ENCODE measurements at places on chromosomes 1 and 21. TPM values are rescaled to one million over a fixed set of nuclear protein-coding genes. Genes with fewer than 3 reads are reported as not detected.

GRCh38 chr1:38527373-38527966, 332.1 kb downstream of the RRAGC start:
- no peaks in the 10 kb centered on the region for H3K36me3 ChIP-seq
- no peak for DNase-seq
- H3K4me3 ChIP-seq, result no peak overlapping the region
- H3K27me3 ChIP-seq, result peaks cover 2% of the 10 kb centered on the region
- H3K27ac ChIP-seq, result no peak overlapping the region

WDR64 gene
- total RNA-seq, result not detected

DNA sequence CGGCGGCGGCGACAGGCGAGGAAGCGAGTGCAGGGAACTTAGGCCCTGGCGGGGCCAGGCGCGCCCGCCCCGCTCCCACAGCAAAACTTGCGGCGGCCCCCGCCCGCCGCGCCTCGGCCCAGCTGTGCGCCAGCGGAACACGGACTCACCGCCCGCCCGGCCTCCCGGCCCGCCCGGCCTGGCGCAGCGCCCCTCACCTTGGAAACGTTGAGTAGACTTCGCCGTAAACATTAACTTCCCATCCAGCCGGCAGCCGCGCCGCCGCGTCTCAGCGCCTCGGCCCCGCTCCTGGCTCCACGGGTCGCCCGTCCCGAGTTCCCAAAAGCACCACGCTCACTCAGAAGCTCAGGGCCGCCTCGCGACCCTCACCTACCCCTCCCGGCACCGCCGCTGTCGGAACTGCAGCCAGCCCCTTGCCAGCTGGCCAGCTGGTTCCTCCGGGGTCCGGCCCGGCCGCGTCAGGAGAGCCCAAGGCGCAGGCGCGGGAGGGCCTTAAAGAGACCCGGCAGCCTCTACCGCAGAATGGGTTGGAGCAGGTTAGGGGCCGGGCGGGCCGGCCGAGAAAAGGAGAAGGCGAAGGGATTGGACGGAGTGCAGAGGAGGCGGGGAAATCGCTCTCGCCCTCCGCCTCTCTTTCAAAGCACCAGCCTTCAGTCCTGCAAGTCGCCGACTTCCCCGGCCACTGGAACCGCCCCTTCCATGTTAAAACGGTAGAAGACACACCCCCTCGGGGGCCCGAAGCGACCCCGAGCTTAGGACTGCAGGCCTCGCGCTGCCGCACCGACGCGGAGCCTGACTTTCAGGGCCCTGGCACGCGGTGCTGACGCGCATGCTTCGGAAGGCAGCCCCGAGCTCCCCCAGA, at the start of gene EVI5:
TSS of gene EVI5 (minus strand) at position 470 of the 862 bp plus-strand sequence. CDS start 48,562 bp downstream, outside the sequence.
- H3K27ac ChIP-seq, result peak within 1 kb of the TSS; percentile 73
- H3K4me1 ChIP-seq, result peaks cover 28% of the 10 kb centered on the region
- peak within 1 kb of the TSS; percentile 95 for H3K4me3 ChIP-seq
- peaks cover 10% of the 10 kb centered on the region for H3K27me3 ChIP-seq
- peak; percentile 87 for DNase-seq

NHLH1 gene
- total RNA-seq, result 10.6 TPM

- H3K27me3 ChIP-seq, result no peaks in the 10 kb centered on the region
- DNase-seq, result no peak
- H3K4me1 ChIP-seq, result no peaks in the 10 kb centered on the region
- H3K4me3 ChIP-seq, result no peak overlapping the region
- no peak overlapping the region for H3K27ac ChIP-seq
Observed at GRCh38 chr21:38243732-38244406, 12.9 kb upstream of the KCNJ15 start.

DNA sequence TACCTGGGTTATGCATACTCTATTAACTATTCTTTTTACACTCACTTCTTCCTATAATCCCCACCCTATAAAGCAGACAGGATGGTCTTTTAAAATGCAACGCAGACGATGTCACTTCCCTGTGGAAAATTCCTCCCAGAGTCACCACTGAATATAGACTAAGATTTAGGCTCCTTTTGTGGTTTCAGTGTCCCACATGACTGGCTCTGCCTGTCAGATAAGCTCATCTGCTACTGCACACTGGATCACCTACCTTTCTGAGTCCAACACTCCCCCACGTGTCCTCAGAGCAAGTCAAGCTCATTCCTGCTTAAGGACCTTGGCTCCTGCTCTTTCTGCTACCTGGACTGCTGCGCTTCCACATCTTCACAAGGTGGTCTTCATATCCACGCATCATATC, 73.0 kb upstream of the SIPA1L2 start:
- no peaks in the 10 kb centered on the region for H3K36me3 ChIP-seq
- no peak for DNase-seq
- no peaks in the 10 kb centered on the region for H3K27me3 ChIP-seq
- H3K4me1 ChIP-seq, result peaks cover 19% of the 10 kb centered on the region

CRP gene
- total RNA-seq, result not detected

PLD5 gene
- 0.84 TPM for total RNA-seq

GUCA2A gene
- not detected for total RNA-seq

- no peaks in the 10 kb centered on the region for H3K36me3 ChIP-seq
- peak overlapping the region; percentile 21 for H3K4me3 ChIP-seq
- H3K4me1 ChIP-seq, result peaks cover 15% of the 10 kb centered on the region
- no peaks in the 10 kb centered on the region for H3K27me3 ChIP-seq
- no peak overlapping the region for H3K27ac ChIP-seq
Observed at GRCh38 chr1:44655609-44656008, 18.7 kb downstream of the TMEM53 start.

GRCh38 chr21:44965251-44966022, 25.6 kb downstream of the SLX9 start:
- DNase-seq, result no peak
- H3K4me3 ChIP-seq, result no peak overlapping the region
- H3K27ac ChIP-seq, result no peak overlapping the region
- H3K27me3 ChIP-seq, result no peaks in the 10 kb centered on the region
- H3K4me1 ChIP-seq, result peaks cover 11% of the 10 kb centered on the region

KCNJ9 gene
- 0.11 TPM for total RNA-seq

DNA sequence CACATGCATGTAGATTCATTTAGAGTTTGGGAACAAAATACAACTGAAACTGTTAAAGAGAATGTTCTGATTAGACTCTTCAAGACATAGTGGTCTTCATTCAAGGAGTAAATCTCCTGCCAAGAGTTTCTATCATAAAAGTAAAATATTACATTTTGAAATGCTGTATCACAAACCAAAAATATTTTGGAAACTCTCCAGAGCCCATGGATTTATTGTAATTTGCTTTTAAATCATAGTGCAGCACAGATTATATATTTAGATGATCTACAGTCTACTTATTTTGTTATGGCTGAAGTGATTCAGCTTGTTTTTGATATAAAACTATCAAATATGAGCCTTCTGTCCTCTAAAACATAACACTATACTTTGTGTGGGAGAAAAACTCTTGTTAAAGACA, 105.3 kb downstream of the DISP1 start:
- H3K27ac ChIP-seq, result no peak overlapping the region
- H3K27me3 ChIP-seq, result no peaks in the 10 kb centered on the region
- no peak overlapping the region for H3K4me3 ChIP-seq
- no peak for DNase-seq
- no peaks in the 10 kb centered on the region for H3K4me1 ChIP-seq
- peaks cover 13% of the 10 kb centered on the region for H3K36me3 ChIP-seq

GRCh38 chr1:192635939-192636338, at the start of gene RGS13:
Gene RGS13, plus strand, starts transcription at chr1:192636147. Its CDS starts 8,188 bp downstream, at chr1:192644335.
- no peak within 1 kb of the TSS for H3K27ac ChIP-seq
- peaks cover 14% of the 10 kb centered on the region for H3K4me1 ChIP-seq
- H3K27me3 ChIP-seq, result peaks cover 11% of the 10 kb centered on the region
- H3K4me3 ChIP-seq, result no peak within 1 kb of the TSS

LCA5L gene
- 1.2 TPM for total RNA-seq

DNA sequence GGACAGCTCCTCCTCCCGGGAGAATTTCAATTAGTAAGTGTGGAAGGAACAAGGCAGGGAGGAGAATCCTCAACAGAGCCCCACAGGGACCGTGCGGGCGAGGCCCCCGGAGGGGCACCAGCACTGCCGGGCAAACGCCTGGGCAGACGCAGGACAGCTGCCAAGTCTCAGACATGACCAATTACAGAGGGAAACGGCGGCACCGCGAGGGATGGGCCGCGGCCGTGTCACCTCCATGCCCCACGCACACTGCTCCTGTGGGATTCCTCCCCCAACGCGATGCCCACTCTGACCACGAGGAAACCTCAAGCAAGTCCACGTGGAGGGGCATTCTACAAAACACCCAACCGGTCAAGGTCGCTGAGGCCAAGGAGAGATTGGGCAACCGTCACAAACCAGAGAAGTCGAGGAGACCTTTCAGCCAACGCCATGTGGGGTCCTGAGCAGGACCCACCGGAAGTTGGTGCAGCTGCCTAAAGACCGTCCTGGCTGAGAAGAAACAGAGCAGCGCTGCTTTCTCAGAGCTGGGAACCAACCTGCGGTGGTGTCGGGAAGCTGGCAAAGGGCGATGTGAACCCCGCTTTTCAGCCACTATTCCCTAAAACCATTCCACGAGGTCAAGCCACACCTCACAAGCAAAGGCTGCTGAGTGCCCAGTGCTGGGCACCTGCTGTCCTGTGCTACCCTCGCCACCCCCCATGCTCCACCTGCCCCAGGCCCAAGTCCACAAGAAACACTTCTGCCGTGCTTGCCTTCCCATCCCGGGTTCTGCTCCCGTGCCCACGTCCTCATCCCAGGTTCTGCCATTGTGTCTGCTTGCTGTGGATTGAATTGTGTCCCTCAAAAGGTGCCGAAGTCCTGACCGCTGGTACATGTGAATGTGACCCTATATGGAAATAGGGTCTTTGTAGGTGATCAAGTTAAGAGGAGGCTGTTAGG, 1.4 kb upstream of the KRTAP10-4 start:
- H3K27me3 ChIP-seq, result peaks cover 5% of the 10 kb centered on the region
- no peaks in the 10 kb centered on the region for H3K4me1 ChIP-seq
- no peak for DNase-seq
- no peak overlapping the region for H3K4me3 ChIP-seq
- H3K36me3 ChIP-seq, result peaks cover 7% of the 10 kb centered on the region
- no peak overlapping the region for H3K27ac ChIP-seq

GRCh38 chr1:39576016-39576657, 453 bp downstream of the PABPC4 start:
- peaks cover 38% of the 10 kb centered on the region for H3K4me1 ChIP-seq
- H3K36me3 ChIP-seq, result peaks cover 19% of the 10 kb centered on the region
- peak; percentile 7 for DNase-seq
- H3K27me3 ChIP-seq, result no peaks in the 10 kb centered on the region

UBL4B gene
- not detected for total RNA-seq

SMIM1 gene
- total RNA-seq, result 4.7 TPM

All from neural crest cell (in vitro differentiated cells).